DMS53 (cell line): ENCODE measurements at places on chromosomes 5 and 9.

DNA sequence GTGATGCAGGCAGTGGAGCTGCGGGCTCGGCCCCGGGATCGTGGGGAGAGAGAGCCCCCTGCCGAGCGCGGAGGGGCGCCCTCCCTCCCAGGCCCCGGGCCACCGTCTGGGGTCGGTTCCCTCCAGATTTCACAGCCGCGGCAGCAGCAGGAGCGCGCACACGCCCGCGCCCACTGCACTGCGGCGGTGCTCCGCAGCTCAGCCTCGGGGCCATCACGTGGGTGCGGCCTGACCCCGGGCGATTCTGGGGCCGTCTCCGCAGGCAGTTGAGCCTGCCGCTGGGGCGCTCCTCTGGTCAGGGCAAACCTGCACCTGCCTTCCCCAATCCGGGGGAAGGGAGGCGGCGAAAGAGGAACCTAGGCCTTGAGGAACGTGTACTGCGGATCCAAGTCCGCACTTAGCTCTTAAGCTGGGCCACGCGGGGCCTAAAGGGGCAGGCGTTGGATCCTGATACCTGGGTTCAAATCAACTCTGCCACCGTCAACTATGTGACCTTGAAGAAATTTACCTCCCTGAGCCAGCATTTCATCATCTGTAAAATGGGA lies 9.4 kb upstream of the DELE1 start:
- DNase-seq = peak; percentile 79

- peak; percentile 70 for DNase-seq
Observed at GRCh38 chr5:96876292-96876850, at the start of gene ERAP2. TSS of gene ERAP2 (plus strand) at chr5:96876500. CDS start at chr5:96879686, 3,186 bp downstream.

DNA sequence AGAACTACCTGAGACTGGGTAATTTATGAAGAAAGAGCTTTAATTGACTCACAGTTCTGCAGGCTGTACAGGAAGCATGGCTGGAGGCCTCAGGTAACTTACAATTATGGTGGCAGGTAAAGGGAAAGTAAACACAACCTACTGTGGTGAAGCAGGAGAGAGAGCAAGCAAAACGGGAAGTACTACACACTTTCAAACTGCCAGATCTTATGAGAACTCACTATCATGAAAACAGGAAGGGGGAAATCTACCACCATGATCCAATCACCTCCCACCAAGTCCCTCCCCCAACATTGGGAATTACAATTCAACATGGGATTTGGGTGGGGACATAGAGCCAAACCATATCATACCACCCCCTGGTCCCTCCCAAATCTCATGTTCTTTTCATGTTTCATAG lies 58.7 kb upstream of the GPR151 start:
- DNase-seq = no peak

DNA sequence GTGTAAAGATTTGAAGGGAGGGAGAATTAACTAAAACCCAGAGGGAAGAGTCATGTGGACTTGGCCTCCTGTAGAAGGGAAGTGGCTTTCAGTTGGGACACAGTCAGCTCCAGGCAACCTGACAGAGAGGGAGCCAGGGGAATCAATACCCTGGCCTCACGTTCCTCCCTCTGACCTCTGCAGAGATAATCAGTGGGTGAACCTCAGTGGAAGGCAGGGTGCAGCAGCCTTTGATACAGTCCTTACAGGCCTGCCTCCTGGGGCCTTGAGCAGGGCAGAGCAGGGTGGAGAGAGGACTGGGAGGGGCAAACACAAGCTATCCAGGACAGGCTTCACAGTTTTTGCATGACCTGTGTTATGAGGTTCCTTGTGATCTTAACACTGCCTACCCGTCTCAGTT lies 61.9 kb upstream of the GPBP1 start:
- DNase-seq = no peak

DNA sequence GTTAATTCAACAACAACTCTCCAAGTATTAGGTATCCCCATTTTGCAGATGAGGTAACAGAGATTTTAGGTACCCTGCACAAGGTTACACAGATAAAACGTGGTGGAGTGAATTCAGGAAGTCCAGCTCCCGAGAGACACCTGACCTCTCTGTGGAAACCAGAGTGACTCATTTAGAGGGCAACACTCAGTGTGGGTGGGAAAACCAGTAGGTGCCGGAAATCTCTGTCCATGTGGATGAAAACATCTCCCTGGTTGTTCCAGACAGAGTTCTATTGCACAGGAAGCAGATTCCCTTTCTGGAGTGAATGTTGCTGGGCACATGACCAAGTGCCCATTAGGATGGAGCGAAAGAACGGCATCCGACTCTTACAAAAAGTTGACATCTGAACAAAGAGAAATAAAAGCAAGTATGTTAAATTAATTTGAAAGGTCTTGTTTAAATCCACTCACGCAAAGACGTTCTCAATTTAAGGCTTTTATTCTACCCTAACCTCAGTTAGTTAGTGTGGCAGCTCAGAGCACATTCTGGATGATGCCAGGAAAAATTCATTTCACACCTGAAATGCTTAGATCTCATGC lies 391.9 kb upstream of the WWC1 start:
- DNase-seq = no peak

DNA sequence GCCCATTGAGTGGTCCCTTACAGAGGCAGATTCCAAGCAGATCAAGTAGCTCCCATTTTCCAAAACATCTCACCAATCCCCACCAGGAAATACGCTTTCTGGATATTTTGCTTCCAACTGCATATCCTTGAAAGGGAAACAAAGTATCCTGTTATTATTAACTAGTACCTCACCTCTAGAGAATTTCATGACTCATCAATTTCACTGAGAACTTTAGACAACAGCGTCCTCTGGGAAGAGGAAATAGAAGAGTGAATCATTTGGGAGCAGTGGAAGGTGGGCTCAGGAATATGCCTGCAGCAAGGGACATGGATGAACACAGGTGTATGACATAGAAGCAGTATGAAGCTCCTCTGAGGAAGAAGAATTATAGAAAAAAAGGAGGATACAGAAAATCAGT lies 186.7 kb downstream of the MARCHF11 start:
- peak; percentile 26 for DNase-seq

DNA sequence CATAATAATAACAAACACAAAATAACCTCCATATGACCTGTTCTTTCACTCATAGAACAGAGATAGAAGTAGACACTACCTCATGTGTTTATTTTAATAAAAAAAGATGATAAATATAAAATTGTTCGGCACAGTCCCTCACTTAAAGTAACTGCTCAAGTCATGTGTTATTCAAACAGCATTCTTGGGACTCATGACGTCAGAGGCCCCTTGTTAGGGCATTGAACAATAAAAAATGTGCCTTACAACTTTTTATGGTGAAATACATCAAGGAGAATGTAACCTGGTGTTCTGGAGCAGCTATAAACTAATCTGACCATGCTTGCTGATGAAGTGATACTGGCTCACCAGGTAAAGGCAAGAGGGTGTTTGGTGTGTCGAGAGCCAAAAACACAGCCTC lies 12.2 kb upstream of the NDFIP1 start:
- no peak for DNase-seq

GRCh38 chr5:78719504-78720219 lies 71.1 kb upstream of the LHFPL2 start:
- DNase-seq = peak; percentile 40

- DNase-seq = no peak
Observed at GRCh38 chr5:26681861-26682260, 356.5 kb downstream of the CDH9 start.

GRCh38 chr5:151357097-151357496 lies 9.7 kb upstream of the SLC36A2 start:
- no peak for DNase-seq

DNA sequence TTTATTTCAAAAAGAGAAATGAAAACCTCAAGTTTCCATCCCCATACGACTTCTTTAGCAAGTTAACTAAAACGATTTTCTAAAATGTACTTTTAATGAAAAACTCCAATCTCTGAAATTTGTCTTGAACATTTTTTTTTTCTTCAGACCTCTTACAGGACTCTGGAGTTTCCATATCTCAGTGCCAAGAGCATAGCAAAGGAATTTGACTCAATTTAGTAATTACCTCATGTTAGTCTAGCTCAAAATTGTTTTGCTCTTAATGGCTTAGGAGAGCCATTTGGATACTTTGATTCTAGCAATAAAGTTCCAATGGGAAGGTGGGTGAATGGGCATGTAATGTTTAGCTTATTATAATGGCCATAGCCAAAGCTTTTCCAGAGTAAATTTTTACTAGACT lies 26.0 kb upstream of the SPATA31D4 start:
- DNase-seq = no peak

- peak; percentile 96 for DNase-seq
Observed at GRCh38 chr5:15009420-15009819, 137.8 kb upstream of the ANKH start.
